ENCODE measurements at places on chromosomes 6 and 20.
A peak's percentile ranks its signal among the peaks of the same experiment; 100 is the strongest.

- peak; percentile 55 for DNase-seq
These were observed 41.3 kb upstream of the DDR1 start for GRCh38 chr6:30842754-30843610.

- peak; percentile 71 for DNase-seq
These were observed 11.9 kb downstream of the PCIF1 start for GRCh38 chr20:45946149-45946970.

- peak; percentile 74 for DNase-seq
These were observed 110.7 kb upstream of the PHACTR1 start for GRCh38 chr6:12605888-12606345.

DNA sequence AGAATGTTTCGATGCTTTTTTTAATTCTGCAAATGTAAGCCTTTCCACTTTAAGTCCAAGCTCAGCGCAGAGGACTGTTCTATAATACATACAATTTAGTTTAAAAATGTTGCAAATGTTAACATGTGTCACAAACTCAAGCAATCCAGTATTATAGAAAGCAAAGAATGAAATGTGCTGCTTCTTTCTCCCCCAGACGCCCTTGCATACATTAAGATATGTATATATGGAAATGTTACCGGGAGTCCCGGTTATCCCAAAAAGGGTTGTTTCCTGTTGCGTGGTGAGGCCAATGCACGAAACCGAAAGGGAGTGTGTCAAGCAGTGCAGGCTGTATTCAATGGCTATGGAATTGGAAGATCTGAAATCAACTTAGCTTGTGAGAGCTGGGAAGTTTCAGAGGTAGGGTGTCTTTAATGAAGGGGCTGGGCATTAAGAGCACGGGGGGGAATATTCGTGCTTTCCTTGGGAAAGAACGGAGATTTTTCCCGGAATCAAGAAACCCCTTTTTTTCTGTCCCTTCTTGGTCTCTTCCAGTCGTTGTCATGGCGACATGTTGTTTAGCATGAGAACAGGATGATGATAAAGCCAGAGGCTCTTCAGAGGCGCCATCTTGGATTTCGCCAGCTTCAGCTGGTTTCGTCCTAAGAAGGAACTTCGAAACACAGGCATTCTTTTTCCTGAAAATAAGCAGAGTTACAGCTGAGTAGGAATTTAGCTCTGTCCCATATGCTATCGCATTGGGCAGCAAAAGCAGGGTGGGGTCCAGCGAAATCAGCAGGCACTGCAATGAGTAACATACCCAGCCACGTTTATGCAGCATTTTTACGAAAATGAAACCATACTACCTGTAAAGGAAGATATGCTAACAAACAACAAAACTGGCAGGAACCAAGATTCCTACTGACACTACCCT is 10.1 kb upstream of the NQO2 start:
- DNase-seq: peak; percentile 99

GRCh38 chr6:143328876-143329275 is 121.6 kb downstream of the ADAT2 start:
- no peak for DNase-seq

- no peak for DNase-seq
These were observed 29.0 kb downstream of the RNASET2 start for GRCh38 chr6:166927240-166927934.

DNA sequence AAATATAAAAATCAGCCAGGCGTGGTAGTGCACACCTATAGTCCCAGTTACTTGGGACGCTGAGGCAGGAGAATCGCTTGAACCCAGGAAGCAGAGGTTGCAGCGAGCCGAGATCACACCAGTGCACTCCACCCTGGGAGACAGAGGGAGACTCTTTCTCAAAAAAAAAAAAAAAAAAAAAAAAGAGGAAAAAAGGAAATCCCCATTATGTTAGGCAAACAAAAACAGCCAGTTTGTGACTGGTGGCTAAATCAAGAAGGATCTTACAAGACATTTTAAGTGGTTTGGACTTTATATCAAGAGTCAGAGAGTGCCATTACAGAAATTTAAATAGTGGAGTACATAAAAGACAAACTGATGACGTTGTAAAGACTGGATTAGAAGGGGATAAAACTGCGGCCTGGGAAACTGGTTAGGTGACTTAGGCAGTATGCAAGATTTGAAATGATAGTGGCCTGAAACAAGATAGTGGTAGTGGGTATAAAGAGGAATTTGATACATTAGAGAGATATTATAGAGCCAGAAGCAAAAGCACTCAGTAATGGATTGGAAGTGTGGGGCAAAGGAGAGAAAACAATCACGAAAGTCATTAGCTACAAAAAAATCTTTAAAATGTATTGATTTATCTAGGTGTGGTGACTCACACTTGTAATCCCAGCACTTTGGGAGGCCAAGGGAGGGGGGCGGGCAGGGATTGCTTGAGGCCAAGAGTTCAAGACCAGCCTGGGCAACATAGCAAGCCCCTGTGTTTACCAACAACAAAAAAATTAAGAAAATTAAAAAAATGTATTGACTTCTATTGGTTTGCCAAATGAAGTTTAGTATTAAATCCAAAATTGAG is 1.7 kb upstream of the MYO6 start:
- no peak for DNase-seq

DNA sequence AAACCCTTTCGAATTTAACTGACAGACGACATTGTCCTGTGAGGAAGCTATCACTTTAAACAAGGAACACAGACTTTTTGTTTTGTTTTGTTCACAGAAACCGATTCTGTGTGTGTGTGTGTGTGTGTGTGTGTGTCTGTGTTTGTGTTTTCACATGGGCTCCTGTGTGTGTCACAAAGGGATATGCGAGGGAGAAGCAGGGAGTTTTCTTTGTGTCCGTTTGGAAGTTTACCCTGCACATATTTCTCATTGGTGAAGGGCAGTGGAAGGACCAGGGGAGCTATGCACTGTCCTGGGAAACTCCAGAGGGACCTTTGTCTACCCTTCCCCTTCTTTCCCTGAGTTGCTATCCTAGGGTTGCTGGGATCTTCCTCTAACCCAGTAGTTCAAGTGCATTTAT is 17.7 kb downstream of the POM121L2 start:
- DNase-seq: no peak

DNA sequence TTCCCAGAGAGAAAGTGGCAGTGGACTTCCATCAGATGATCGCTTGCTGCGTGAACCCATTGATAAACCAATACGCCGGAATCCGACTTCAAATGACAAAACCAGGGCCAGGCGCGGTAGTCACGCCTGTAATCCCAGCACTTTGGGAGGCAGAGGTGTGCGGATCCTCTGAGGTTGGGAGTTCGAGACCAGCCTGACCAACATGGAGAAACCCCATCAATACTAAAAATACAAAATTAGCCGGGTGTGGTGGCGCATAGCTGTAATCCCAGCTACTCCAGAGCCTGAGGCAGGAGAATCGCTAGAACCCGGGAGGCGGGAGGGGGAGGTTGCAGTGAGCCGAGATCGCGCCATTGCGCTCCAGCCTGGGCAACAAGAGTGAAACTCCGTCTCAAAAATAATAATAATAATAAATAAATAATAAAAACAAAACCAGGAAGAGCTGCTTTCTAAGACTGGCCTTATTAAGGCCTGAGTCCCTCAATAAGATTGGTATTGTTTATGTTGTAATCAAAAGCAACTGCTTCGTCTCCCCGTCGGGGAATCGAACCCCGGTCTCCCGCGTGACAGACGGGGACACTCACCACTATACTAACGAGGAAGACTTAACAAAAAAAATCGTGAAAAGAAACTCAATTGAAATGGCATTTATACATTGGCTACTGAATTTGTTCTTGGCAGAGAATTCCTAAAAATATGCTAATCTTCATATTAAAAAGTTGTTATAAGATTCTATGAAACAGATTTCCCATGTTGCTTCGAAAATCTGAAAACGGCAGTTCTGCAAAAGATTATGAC is 110.2 kb upstream of the ZNF184 start:
- DNase-seq: peak; percentile 66

Data from AG10803 (cell line).